PC-9 (cell line): ENCODE measurements at places on chromosomes 7 and 10. TPM values are rescaled to one million over a fixed set of nuclear protein-coding genes. Genes with fewer than 3 reads are reported as not detected.

- DNase-seq = no peak
Observed at GRCh38 chr7:21996641-21997040, 50.9 kb upstream of the CDCA7L start.

DNA sequence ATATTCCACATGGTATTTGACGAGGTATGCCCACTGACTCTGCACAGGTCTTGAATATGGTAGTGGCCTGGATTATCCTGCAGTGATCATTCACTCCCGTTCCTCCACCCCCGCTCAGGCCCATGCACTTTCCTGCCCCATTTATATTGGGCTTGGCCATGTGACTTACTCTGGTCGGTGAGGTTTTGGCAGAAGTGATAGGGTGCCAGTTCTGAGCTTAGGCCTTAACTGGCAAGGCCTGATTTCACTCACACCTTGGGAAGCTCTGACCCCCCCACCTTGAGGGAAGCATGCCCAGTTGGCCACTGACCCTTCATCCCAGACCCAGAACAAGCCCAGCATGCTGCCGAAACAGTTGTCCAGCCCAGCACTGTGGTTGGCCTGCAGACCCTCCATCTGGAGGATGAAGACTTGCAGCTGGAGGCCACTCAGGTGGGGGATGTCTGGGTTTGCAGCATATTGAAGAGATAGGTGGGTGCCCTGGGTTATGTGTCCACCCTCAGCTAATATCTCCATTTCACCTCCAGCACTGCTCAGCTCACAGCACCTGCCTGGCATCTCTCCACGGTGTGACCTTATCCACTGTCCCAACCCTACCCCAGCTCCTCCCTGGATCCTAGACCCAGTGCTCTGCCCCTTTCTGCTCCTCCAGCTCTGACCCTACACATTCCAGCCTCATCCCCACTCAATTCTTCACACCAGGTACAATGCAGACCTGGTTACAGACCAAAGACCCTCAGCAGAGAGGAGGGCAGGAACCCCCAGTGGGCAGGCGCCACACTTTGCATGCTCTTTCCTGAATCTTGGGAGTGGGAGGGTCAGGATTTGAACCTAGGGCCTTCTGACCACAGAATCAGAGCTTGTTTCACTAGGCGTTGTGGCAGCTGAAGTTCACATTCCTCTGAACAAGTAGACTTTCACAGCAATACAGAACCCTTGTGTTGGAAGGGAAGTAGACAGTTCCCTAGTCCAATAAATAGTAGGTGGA is 138.1 kb upstream of the CHST15 start:
- no peak for DNase-seq

DNA sequence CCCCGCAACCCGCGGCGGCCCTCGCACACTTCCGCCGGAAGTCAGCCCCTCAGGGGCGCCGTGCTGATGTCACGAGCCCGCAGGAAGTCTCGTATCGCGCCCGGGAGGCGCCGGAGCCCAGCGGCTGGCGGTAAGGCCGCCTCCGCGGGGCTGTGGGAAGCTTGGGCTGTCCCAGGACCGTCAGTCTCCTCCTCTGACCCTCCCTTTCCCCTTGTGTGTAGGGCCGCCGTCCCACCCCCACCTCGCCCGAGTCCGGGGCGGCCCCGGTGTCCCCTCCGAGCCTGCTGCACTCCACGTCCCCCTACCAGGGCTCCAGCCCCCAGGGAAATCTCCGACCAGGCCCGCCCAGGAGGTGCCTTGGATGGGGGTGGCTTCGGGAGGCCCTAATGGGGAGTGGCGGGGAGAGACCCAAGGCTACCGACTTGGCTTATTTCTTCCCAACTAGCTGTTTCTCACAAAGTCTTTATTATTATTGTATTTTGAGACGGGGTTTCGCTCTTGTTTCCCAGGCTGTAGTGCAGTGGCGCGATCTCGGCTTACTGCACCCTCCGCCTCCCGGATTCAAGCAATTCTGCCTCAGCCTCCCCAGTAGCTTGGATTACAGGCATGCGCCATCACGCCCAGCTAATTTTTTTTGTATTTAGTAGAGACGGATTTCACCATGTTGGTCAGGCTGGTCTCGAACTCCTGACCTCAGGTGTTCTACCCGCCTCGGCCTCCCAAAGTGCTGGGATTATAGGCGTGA is at the start of gene ZDHHC4:
ZDHHC4 (plus strand) TSS at position 86 of the 745 bp plus-strand sequence. CDS start 3,108 bp downstream, outside the sequence.
- peak; percentile 81 for DNase-seq

Gene OPN4
- total RNA-seq = 0.15 and 0.23 TPM in 2 replicates

DNA sequence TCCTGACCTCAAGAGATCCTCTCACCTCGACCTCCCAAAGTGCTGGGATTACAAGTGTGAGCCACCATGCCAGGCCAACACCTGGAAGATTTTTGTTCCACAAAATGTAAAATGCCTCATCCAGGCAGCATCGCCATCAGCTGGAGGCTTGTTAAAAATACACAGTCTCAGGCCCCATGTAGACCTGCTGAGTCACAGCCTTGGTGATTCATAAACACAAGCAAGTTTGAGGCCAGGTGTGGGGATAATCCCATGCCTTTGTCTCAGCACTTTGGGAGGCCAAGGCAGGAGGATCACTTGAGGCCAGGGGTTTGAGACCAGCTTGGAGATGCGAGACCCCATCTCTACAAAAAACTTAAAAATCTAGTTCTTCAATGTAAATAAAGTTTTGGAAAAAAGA is 49.1 kb upstream of the FOXK1 start:
- no peak for DNase-seq

Gene COBL
- 49.4 and 51.4 TPM in 2 replicates for total RNA-seq

DNA sequence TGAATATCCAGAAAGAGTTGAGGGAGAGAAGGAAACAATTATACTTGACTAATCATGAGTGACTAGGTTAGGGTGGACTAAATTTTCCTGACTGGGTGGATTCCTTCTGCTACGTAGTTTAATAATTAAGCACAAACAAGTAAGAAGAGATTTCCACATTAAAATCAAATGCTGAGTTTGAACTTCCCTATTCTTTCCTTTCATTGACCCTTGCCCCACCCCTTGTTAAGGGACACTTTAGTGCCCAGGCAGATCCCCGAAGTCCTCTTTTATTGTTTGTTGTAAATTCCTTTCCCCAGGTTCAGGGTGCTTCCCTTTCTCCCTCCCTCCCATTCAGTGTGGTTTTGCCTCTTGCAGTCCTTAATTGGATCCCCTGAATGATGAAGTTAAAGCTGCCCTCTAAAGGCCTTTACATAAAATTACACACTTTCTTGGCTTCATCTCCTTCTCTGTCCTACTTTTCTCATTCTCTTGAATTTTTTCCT is 8.8 kb upstream of the SPAM1 start:
- DNase-seq = no peak

DNA sequence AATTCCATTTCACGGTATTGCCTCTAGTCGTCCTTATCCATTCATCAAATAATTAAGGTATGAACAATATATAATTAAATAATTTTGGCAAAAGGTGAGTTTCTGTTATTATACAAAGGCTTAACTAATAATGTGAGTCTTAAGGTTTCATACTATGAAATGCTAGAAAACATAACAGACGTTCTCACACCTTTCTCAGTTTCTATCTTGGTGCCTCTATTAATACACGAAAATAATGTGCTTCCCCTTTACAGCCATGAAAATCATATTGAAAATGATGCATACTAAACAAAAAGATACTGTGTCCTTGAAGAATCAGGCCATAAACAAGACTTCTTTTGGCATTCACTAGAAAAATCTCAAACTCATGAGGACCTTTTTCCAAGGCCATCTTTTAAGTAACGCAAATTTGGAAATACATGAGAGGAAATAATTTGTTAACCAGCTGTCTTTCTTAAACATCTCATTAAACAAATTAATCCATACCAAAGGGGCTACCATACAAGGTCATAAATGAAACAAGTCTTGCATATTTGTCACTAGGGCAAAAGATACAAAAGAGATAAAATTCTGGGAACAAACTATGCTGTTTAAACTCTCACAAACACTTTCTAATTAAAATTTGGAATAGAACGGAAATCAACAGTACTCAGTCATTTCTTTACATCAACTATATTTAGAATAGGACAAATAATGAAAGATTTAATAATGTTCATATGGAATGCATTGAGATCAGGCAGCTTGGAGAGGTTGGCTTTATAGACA is 53.9 kb upstream of the CAV2 start:
- no peak for DNase-seq

DNA sequence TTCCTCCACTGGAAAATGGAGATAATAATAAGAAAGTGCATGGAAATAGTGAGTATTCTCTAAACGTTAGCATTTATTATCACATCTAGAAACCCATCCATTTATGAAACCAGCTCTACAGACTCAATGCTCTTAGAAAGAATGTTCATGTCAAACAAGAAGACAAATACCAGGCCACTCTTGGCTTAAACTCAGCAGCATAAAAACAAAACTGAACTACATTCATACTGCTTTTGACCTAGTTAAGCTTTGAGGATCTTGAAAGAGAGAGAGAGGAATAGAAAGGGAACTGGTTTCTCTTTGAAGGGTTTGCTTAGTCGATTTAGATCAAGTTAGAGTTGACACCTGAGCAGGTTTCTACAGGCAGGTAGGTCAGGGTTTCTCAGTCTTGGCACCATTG is 332.9 kb upstream of the PRKCQ start:
- DNase-seq = no peak

DNA sequence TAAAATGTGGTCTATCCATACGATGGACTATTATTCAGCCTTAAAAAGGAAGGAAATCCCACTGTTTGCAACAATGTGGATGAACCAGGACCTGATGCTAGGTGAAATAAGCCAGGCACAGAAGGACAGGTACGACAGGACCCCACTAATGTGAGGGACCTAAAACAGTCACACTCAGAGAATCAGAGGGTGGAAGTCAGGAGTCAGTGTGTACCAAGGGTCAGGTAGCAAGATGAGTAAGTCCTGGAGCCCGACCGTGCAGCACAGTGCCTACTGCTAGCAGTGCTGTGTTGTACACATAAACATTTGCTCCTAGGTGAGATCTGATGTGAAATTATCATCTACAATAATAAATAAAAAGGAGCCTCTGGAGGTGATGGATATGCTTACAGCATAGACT is 322.3 kb downstream of the GLRX3 start:
- no peak for DNase-seq

- DNase-seq = no peak
Observed at GRCh38 chr7:15554744-15555143, 7.1 kb downstream of the AGMO start.

- DNase-seq = no peak
Observed at GRCh38 chr7:77262316-77262715, 62.7 kb upstream of the FGL2 start.
